Stimulated activated CD4-positive, alpha-beta T cell treated with anti-CD3 and anti-CD28 coated beads, Interleukin-15, amount 100 ng/mL, for 1 hour (primary cell): ENCODE measurements at places on chromosomes 1 and 21.

DNA sequence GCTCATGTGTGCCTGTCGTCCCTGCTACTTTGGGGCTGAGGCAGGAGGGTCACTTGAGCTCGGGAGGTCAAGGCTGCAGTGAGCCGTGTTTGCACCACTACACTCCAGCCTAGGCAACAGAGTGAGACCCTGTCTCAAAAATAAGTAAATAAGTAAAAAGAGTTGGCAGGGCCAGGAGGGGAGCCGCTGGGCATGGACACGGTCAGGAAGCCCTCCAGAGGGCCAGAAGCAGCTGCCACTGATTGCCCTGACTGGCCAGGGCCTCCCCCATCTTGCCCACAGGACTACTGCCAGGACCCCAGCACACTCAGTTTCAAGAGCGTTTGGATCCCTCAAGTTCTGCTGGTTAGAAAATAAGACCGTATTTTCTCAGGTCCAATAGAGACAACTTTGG is 112.2 kb upstream of the IPO9 start:
- no peak for DNase-seq

DNA sequence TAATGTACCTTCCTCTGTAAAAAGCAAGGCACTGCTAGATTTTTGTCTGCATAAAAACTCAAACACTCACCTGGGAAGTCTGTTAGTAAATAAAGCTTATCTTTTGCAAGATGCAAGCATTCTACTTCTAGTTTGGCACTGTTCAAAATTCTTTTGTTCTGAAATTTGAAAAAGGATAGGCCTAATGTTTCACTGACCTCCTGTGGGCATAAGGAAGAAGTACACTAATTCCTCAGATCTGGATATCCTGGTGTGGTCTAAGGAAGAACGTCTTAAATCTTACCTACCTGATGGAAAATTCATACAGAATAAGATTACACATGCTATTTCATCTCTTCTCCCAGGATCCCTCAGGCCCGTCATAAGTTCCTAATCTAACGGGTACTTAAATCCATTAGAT is 93.5 kb upstream of the CAMK1G start:
- DNase-seq = no peak

- DNase-seq = no peak
Measured at GRCh38 chr1:24470592-24470991, 32.0 kb upstream of the RCAN3 start.

DNA sequence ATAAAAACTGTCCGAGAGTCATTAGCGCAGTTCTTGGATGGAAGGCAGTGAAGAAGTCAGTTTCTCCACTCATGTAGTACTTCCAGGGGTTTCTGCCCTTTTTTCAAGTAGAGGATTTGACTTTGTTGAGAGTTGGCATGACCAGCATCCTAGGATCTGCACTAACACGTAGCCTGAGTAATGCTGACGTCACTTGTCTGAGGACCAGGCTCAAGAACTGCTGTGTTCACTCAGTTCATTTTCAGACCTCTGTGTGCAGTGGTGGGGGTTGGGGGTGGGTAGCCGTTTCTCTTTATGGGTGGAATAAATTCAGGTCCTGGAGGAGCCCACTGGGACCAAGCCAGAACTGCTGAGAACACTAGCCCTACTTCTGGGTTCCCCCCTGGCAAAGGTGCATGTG is 53.3 kb downstream of the MRPS6 start:
- no peak for DNase-seq
